Activated gamma-delta T cell treated with Interleukin-2 at 50 U/mL for 16 hours (primary cell): ENCODE measurements at places on chromosomes 6 and 20.

GRCh38 chr6:161210857-161211256, 63.0 kb downstream of the AGPAT4 start:
- DNase-seq = no peak

GRCh38 chr6:25490018-25490801, 161.8 kb upstream of the SCGN start:
- peak; percentile 56 for DNase-seq

DNA sequence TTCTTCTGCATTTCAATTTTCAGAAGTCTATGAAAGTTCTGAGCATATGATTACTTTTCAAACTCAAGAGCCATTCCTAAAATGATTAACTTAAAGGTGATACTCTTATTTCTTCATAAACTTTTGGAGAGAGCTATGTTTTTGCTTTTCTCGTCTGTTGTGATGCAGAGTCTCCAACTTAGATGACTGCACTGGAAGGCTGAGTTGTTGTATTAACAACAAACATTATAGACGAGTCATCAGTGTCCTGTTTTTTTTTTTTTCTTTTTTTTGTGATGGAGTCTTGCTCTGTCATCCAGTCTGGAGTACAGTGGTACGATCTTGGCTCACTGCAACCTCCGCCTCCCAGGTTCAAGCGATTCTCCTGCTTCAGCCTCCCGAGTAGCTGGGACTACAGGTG, 101.9 kb downstream of the CD109 start:
- no peak for DNase-seq

- peak; percentile 33 for DNase-seq
Observed at GRCh38 chr20:21048841-21049273, 57.3 kb downstream of the LINC00237 start.

GRCh38 chr6:101513181-101513580, 119.7 kb downstream of the GRIK2 start:
- no peak for DNase-seq

- no peak for DNase-seq
Observed at GRCh38 chr20:11429889-11430519, 487.7 kb upstream of the BTBD3 start.

DNA sequence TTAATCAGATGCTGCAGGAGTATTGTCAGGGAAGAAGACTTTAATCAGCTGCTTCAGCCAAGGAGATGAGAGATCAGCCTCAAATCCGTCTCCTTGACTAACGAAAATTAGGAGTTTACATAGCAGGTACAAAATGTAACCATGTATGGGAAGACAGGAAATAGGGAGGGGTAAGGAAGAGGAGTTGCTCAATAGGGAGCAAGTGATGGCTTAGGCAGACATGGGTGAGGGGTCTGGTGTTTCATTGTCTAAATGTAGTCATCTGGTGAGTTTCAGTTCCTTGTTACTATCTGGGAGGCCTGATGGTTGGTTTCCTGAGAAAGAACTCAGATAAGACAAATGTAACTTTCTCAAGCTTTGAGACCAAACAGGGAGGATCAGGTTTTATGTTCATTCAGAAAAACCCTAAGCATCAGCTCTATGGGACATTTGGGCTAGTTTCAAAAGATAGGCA, 217.3 kb upstream of the SULF2 start:
- DNase-seq = no peak

DNA sequence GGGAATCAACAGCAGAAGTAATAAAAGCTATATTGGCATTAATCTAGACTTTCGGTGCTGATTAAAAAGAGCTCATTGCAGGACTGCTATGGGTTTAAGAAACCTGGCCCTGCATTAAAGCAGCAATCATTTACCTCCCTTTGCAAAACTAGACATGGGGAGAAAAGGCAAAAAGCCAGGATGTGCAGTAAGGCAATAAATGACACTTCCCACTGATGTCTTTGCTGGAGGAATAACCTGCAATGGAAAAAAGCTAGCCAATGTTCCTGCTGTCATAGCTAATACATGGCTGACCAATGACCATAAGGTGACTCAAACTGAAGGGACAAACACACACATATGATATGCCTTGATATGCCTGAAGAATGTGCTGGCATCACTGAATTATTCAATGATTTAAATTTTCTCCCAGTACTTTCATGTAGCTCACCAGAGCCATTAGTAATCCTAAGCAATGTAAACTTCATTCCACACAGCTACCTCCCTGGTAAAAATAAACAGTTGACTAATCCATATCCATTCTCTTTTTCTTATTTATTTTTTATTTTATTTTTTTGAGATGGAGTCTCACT, 8.7 kb downstream of the DNAAF9 start:
- DNase-seq = no peak

- no peak for DNase-seq
Observed at GRCh38 chr20:63627751-63628245, 897 bp upstream of the GMEB2 start.

- no peak for DNase-seq
Observed at GRCh38 chr6:113524826-113525225, 332.3 kb upstream of the MARCKS start.
